ENCODE measurements at places on chromosomes 6 and 20.

- no peak for DNase-seq
Observed at GRCh38 chr6:113556775-113557174, 300.4 kb upstream of the MARCKS start.

- DNase-seq: no peak
Observed at GRCh38 chr6:40907198-40907701, 131.8 kb downstream of the UNC5CL start.

DNA sequence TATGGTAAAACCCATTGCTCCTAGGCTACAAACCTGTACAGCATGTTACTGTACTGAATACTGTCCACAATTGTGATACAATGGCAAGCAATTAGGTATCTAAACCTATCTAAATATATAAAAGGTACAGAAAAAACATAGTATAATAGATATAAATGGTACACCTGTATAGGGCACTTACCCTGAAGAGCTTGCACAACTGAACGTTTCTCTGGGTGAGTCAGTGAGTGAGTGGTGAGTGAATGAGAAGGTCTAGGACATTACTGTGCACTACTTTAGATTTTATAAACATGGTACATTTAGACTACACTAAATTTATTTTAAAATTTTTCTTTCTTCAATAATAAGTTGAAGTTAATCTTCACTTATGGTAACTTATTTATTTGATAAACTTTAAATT is 119.9 kb upstream of the CEP85L start:
- no peak for DNase-seq

- no peak for DNase-seq
Observed at GRCh38 chr6:126170978-126171382, 168.9 kb upstream of the CENPW start.

DNA sequence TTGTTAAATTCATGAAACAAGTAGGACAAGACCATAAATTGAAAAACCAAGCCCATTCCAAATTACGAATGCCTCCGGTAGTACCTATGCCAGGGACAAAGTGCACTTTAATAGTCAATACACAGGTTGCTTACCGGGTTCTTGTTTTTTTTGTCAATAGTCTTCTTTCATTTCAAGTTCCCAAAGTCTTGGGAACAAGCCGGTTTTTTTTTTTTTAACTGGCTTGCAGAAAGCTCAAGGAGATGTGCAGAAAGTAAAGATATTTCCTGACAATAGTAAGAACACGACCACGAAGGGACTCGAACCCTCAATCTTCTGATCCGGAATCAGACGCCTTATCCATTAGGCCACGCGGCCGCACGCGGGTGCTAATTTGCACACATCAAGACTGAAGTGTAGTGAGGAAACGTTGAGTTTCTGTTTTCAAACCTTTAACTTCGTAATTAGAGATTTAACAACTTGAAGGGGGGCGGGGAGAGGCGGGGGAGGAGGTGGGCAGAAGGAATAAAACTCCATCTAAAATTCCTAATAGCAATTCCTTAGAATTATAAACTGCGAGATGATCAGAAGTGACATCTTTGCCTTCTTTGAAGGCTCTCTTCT is 181.0 kb downstream of the TRIM27 start:
- DNase-seq: no peak

DNA sequence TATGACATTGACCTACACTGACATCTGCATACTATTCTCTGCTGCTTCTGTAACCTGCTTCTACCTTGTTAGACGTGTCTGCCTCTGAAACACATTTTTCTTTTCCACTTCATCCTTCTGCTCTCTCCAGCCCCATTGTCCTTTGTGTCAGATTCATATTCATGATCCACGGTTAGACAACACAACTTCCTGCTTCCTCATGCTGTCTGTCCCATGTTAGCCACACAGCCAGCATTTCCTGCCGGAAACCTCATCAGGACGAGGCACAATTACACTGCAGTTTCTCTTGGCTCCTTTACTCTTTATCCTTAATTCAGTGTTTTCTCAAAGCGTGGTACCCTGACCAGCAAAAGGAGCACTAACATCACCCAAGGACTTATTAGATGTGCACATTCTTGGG is 150.2 kb downstream of the TBC1D7 start:
- no peak for DNase-seq

- peak; percentile 54 for DNase-seq
Observed at GRCh38 chr20:675453-676314, at the start of gene SCRT2. Gene SCRT2 (minus strand): TSS chr20:675802. CDS start chr20:675601, 201 bp downstream.

DNA sequence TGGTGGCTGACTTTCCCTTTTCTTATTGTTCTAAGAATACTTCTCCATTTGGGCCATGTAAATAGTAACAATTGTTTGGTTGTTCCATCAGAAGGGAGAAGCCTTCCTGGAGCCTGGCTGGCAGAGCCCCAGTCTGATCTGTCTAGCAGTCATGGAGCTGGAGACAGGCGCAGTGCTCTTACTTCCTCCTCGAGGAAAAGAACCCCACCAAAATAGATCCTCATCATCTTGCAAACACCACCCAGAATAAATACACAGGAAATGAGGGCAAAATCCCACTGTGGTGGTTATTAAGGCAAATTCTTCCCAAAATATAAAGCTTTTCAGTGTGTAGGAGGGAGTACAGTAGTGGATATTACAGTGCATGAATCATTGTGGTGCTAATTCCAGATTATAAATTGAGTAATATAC is 195.1 kb upstream of the SGK1 start:
- no peak for DNase-seq

GRCh38 chr6:71403422-71404134 is 115.0 kb downstream of the OGFRL1 start:
- DNase-seq: no peak

GRCh38 chr6:137571854-137572253 is 77.7 kb upstream of the OLIG3 start:
- DNase-seq: no peak

DNA sequence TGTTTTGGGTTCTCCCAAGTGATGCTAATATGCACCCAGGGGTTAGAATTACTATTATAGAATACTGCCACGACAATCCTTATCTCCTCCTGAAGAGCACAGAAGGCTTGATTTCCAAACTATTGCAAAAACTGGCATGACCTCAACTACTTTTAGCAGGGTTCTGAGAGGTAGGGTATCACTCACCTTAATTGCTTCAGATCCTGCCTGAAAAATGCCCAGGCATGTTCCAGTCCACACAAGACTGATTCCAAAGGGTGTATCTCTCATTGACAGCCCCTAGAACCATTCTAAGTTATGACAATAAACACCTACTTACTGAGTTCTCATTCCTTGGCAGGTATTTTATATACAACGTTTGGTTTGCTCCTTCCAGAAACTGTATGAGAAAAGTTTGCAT is 5.0 kb upstream of the DSE start:
- no peak for DNase-seq

DNA sequence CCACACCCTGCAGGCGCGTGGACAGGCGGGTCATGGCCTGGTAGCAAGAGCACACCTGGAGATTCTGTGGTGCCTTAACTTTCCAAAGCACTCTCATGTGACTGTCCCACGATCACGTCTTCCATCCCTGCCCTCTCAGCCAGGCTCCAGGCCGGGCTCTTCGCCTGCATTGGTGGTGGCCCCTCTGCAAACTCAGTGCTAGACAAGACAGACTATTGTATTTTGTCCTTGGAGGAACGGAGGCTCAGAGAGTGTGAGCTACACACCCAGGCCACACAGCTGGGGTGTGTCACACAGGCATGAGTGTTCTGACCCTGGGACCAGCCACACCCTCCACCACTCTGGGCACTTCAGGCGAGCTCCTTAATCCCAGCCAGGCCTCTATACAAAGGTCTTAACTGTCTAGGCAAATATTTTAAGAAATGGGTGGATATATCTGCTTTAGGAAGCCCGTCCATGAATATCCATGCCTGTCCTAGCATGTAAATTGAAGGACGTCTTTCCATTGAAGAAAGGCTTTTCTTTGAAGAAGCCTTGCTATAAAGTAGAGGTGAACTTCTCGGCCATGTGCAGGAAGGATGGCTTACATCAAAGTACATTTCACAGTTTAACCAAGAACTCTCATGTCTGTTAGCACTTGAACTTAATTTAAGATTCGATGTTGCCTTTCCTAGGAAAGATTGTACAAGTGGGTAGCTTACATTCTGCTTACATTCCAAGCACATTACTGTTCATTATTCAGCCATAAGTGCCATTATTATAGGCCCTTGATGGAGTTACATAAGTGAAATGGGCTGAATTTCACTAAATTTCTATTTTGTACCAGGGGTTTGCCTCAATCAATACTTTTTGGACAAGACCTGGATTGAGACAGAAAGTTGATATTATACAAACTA is 263.9 kb downstream of the DLL1 start:
- no peak for DNase-seq

DNA sequence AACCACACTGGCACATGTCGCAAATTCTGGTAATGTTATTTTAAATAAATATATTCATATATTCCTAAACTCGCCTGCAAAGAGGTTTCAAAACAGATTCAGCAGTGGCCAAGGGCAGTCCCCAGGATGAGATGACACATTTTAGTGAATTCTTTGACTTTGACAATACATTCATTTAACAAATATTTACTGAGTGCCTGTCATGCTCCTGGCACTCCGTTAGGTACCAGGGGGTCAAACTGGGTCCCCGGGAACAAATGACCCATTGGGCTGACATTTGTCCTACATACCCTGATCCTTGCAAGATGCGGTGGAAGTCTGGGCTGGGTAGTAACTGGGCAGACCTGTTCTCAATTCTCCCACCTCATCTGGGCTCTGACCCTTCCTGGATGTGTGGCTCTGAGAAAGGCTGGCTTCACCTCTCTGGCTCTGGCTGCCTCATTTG is 74.9 kb downstream of the FYN start:
- no peak for DNase-seq

- DNase-seq: no peak
Observed at GRCh38 chr20:1800180-1800579, 95.0 kb upstream of the SIRPA start.

DNA sequence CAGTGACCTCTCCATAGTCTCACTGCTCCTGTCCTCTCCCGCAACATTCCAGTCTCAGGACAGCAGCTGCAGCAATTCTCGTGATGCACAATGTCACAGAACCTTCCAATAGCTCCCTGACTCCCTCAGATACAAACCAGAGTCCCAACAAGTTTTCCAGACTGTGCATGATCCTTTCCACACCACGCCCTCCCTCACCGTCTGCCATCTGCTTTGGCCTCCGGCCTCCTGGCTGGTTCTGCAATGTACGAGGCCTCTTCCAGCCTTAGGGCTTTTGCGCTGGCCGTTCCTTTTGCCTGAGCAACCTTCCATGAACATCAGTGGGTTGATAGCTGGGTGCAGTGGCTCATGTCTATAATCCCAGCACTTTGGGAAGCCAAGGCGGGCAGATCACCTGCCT is 9.6 kb downstream of the FNDC1 start:
- no peak for DNase-seq

GRCh38 chr6:32252331-32253009 is 28.6 kb upstream of the NOTCH4 start:
- no peak for DNase-seq

- DNase-seq: no peak
Observed at GRCh38 chr20:43786885-43787284, 60.1 kb upstream of the GTSF1L start.
